Amniotic stem cell (primary cell): ENCODE measurements at places on chromosomes 4 and X.

GRCh38 chrX:115650916-115651315 is 89.9 kb downstream of the PLS3 start:
- peak; percentile 17 for DNase-seq

DNA sequence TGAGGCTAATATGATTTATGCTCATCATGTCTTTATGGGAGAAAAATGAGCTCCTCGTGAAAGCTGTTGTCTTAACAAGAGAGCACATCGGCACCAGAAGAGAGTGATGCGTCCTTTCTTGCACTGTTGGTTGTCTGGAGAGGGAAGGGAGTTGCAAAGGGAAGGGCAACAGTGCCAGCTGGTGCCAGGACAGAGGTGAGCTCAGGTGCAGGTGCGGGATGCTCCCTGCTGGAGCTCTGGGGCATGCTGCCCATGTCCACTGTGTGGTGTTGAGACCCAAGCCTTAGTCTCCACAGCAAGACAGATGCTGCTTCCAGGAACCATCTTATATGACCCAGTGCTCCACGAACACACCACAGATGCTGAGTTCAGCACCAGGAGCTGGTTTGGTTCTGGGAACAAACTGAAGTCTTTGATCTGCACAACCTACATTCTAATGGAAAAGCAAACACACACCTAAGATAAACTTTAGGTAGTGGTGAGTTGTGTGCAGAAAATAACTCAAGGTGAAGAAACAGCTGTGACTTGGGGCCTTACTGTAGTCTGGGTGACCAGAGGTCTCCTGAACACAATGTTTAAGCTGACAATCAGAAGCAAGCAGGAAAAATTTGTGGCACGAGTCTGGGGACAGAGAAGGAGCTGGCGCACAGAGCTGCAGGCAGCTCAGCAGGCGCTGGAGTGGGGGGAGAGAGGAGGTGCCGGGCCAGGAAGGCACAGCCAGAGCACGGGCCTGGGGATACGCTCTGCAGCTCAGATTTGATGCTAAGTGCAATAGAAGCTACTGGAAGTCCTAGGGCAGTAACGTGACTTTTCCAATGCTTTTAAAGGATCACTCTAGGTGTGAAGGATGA is 73.2 kb downstream of the HAUS3 start:
- no peak for DNase-seq

DNA sequence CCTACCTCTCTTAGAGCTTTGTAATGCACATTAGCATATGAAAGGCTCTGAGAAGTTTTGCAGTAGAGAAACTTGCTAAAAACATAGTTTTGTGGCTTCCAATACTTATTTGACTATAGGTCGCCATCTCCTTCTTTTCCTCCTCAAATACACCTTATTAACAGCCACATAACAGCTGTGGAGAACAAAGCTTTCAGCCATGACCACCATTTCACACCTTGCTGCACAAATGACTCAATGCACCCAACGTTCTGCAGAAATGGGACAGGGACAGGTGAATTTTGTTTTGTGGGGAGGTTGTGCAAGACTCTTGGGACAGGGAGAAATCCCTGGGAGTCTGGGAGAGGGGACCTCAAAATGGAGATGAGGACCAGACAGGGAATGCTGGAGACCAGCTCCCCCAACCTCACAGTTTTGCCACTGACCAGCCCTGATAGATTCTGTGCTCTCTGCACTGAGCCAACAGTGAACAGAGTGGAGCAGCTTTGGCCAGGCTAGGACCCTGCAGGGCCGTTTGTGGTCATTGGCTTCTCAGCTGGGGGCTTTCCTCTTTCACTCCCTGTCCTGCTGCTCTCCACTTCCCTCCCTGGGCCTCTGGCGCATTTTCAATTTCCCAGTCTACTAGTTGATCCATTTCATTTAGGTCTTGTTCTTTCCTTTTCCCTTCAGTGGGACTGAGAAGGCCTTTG is 16.6 kb downstream of the FRMPD3 start:
- DNase-seq, result no peak

GRCh38 chr4:79250887-79251286 is 75.0 kb downstream of the NAA11 start:
- DNase-seq, result no peak
